ENCODE measurements at places on chromosomes 7 and 10. TPM values are rescaled to one million over a fixed set of nuclear protein-coding genes. Genes with fewer than 3 reads are reported as not detected.

AKR1C3 gene
- total RNA-seq = 29.7 TPM

GRCh38 chr10:106410331-106410730 lies 754.2 kb downstream of the SORCS1 start:
- no peak overlapping the region for H3K4me3 ChIP-seq
- H3K4me1 ChIP-seq = no peaks in the 10 kb centered on the region
- H3K27me3 ChIP-seq = no peaks in the 10 kb centered on the region
- H3K27ac ChIP-seq = no peak overlapping the region
- no peaks in the 10 kb centered on the region for H3K36me3 ChIP-seq

- no peak overlapping the region for H3K27ac ChIP-seq
- H3K4me3 ChIP-seq = peak overlapping the region; percentile 35
- DNase-seq = no peak
- no peaks in the 10 kb centered on the region for H3K4me1 ChIP-seq
- no peaks in the 10 kb centered on the region for H3K27me3 ChIP-seq
- H3K36me3 ChIP-seq = no peaks in the 10 kb centered on the region
Observed at GRCh38 chr7:156616269-156617202, 24.0 kb upstream of the RNF32 start.

FZD8 gene
- total RNA-seq = 13.8 TPM

DNAH11 gene
- 16.6 TPM for total RNA-seq

DNA sequence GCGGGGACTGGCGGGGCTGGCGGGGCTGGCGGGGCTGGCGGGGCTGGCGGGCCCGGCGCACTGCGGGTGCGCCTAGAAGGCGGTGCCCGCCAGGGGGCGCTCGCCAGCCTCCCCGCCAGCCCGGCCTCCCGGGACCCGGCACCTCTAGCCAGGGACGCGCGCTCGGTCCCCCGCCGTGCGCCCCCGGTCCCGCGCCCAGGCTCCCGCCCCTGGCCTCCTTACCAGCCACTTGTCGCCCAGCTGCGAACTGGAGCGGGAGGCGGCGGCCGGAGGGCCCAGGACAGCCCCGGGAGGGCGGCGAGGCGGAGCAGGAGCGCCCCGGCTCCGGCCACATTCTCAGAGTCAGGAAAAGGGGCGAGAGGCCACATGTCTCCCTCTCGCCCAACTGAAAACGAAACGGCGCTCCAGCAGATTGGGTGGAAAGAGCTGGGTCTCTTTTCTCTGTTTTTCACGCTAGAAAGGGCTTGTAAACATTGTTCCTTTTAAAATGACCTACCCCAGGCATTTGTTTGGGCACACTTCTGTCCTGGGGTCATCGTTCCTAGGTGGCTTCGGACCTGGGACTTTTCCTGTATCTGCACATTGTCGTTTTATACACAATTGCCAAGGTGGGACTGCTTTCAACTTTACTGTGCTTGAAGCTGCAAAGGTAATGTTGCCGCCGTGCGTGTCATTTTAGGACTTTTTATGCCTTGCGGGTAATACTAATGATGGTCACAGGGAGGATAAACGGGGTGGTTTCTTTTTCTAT lies 378 bp upstream of the PRKCQ start:
- H3K36me3 ChIP-seq = no peaks in the 10 kb centered on the region
- no peaks in the 10 kb centered on the region for H3K4me1 ChIP-seq
- peak overlapping the region; percentile 61 for H3K4me3 ChIP-seq
- peak overlapping the region; percentile 53 for H3K27ac ChIP-seq
- peaks cover 7% of the 10 kb centered on the region for H3K27me3 ChIP-seq

- no peak overlapping the region for H3K4me3 ChIP-seq
- H3K27me3 ChIP-seq = no peaks in the 10 kb centered on the region
- DNase-seq = no peak
- H3K27ac ChIP-seq = no peak overlapping the region
- no peaks in the 10 kb centered on the region for H3K36me3 ChIP-seq
- H3K4me1 ChIP-seq = no peaks in the 10 kb centered on the region
Observed at GRCh38 chr7:157628456-157628855, 291.7 kb downstream of the DNAJB6 start.

DNA sequence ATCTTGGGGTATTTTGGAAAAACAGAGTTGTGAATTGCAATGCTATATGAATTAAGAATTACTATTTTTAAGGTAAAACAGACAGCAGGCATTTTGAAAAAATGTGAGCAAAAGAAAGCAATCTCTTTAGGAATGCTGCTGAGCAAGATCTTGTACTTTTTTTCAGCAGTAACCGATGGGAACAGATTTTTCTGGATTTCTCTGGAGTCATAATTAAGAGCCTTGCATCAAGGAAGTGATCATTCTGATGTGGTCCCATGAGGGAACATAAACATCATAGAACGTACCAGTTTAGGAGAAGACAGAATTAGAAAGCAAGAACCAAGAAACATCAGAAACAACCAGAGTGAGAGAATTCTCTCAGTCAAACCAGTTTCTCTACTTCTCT lies 157.0 kb upstream of the AGR3 start:
- no peaks in the 10 kb centered on the region for H3K27me3 ChIP-seq
- no peak overlapping the region for H3K4me3 ChIP-seq
- DNase-seq = no peak
- peaks cover 6% of the 10 kb centered on the region for H3K4me1 ChIP-seq
- H3K27ac ChIP-seq = no peak overlapping the region

RBM20 gene
- 6.2 TPM for total RNA-seq

ITGA8 gene
- 53.3 TPM for total RNA-seq

GRCh38 chr7:155669717-155670505 lies 25.4 kb downstream of the RBM33 start:
- peaks cover 6% of the 10 kb centered on the region for H3K36me3 ChIP-seq
- no peaks in the 10 kb centered on the region for H3K27me3 ChIP-seq
- no peak overlapping the region for H3K4me3 ChIP-seq
- H3K27ac ChIP-seq = peak overlapping the region; percentile 2
- peaks cover 43% of the 10 kb centered on the region for H3K4me1 ChIP-seq

DNA sequence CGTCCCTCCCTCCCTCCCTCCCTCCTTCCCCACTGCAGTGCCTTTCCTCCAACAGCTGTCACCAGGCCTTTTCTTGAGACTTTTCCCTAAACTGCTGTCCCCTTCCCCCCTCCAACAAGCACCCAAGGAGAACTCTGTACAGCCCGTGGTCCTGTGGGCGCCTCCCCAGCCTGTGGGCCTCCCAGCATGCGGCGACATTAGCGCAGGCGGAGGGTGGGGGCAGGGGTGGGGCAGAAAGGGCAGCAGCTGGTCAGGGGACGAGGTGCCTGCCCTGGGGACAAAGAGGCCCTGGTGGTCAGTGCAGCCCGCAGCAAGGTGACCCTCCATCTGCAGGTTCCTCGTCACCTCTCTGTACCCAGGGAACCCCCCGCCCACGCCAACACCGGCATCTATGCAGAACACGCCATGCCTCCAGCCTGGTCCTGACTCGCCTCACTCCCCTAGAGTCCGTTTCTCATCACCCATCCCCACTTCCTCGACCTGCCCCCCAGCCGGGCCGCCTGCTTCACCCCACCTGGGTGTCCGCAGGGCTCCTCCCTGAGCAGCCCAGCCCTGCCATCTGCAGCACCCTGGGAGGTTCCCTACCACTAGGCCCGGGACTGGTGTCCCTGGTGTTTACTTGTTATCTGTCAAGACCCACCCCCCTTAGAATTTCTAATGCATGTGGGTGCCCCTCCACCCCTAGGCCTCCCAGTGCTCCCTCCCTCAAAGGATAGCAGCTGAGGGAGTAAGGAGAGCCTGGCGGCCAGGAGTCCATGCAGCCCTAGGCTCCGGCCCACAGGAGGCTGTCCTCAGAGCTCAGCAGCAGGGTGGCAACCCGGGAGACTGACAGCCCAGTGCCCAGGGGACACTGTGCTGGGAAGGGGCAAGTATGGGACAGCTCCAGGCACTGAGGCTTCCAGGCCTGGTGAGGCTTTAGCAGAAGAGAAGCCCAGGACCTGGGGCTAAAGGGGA lies 147.8 kb downstream of the ARHGAP22 start:
- no peak overlapping the region for H3K4me3 ChIP-seq
- peaks cover 5% of the 10 kb centered on the region for H3K4me1 ChIP-seq
- no peak overlapping the region for H3K27ac ChIP-seq

DNA sequence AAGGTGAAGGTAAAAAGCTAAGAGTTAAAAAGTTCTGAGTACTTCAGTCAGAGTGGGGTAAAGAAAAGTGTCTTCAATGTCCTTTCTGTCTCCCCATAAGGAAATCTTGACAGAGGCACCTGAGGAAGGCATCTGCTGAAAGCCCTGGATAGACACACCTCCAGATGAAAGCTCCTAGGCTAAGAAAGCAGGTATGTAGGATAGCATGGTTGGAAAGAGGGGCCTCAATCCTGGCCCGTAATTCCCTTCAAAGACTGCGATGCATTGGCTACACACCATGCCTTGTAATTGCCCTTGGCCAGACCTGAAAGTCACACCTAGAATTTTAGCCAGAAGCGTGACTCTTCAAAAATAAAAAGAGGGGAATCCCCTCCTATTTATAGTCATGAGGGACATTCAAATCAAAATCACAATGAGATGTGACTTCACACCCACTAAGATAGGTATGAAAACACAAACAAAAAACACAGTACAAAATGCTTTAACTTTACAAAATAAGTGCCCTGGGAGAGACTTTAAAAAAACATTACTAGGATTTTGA lies 809.7 kb downstream of the IPMK start:
- no peaks in the 10 kb centered on the region for H3K4me1 ChIP-seq
- H3K36me3 ChIP-seq = no peaks in the 10 kb centered on the region
- no peak for DNase-seq

EPDR1 gene
- 24.9 TPM for total RNA-seq

DNA sequence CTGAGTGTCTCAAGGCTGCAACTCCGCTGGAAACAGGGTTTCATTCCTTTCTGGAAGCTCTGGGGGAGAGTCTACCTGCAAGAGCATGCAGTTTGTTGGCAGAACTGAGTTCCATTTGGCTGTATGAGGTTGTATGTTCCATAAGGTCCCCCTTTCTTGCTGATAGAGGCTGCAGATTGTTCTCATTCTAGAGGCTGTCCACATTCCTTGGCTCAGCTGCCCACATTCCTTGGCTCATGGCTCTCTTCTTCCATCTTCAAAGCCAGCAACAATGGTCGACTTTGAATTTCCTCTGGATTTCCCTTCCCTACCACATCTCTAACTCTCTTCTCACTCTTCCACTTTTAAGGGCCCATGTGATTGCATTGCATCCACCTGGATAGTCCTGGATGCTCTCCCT lies 147.3 kb upstream of the CDCA7L start:
- peaks cover 12% of the 10 kb centered on the region for H3K4me1 ChIP-seq
- no peak for DNase-seq
- H3K27ac ChIP-seq = no peak overlapping the region
- no peak overlapping the region for H3K4me3 ChIP-seq
- H3K36me3 ChIP-seq = no peaks in the 10 kb centered on the region

DNA sequence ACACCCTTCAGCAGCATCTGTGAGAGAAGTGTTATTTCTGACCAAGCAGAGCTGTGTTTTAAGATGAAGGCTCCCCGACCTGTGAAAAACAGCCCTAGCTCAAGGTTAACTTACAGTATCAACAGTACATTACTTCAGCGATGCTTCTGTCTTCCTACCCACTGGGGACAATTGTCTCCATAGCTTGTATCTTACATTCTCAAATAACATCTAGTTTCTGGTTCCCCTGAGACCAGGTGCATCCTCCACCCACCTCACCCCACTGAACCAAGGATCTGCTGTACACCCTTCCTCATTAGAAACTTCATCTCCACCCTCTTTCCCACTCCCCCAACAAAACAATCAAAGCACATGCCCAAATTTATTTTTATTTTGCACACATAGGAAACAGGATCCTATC lies 102.0 kb downstream of the VOPP1 start:
- H3K4me1 ChIP-seq = no peaks in the 10 kb centered on the region
- no peaks in the 10 kb centered on the region for H3K27me3 ChIP-seq
- H3K4me3 ChIP-seq = no peak overlapping the region
- peaks cover 7% of the 10 kb centered on the region for H3K36me3 ChIP-seq

SRRT gene
- total RNA-seq = 69.6 TPM

ZCCHC24 gene
- 122 TPM for total RNA-seq

GRCh38 chr7:85464042-85464651 lies 277.3 kb upstream of the SEMA3D start:
- no peak overlapping the region for H3K4me3 ChIP-seq
- DNase-seq = no peak

- no peaks in the 10 kb centered on the region for H3K27me3 ChIP-seq
- no peaks in the 10 kb centered on the region for H3K4me1 ChIP-seq
- H3K4me3 ChIP-seq = no peak overlapping the region
- no peaks in the 10 kb centered on the region for H3K36me3 ChIP-seq
- DNase-seq = no peak
Observed at GRCh38 chr7:158124671-158125079, 462.9 kb downstream of the PTPRN2 start.

CPVL gene
- total RNA-seq = 13.1 TPM

- no peak overlapping the region for H3K27ac ChIP-seq
- H3K4me3 ChIP-seq = no peak overlapping the region
- H3K36me3 ChIP-seq = no peaks in the 10 kb centered on the region
- no peaks in the 10 kb centered on the region for H3K4me1 ChIP-seq
- H3K27me3 ChIP-seq = no peaks in the 10 kb centered on the region
Observed at GRCh38 chr7:46091071-46091470, 170.0 kb upstream of the IGFBP3 start.

GRCh38 chr10:78642269-78642816 lies 426.4 kb upstream of the ZMIZ1 start:
- H3K36me3 ChIP-seq = no peaks in the 10 kb centered on the region
- no peaks in the 10 kb centered on the region for H3K27me3 ChIP-seq
- no peak for DNase-seq
- no peak overlapping the region for H3K4me3 ChIP-seq
- H3K27ac ChIP-seq = no peak overlapping the region

OR9A2 gene
- not detected for total RNA-seq

ZWINT gene
- 1.3 TPM for total RNA-seq

DNA sequence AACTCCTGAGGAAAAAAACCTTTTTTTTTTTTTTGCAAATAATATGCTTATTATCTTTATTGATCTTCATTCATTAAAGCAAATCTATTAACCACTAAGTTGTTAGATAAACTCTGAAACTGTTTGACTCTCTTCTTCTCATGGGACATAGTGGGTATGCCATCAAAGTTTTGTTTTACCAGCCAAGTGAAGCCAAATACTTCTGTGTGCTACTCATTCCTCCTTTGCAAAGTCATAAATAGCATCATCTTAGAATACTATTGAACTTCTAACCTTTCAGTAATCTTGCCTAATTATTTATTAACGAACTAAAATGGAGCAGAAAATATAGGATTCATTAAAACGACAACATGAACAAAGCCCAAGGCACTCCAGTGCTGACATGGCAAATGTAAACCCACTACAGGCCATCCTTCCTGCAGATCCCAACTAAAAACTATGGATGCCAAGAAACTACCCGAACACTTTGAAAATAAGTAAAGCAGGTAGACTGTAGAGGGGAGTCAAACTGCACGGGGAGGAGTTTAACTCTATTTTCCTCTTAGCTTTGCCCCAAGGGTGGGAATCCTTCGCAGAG lies 61.2 kb upstream of the ODAD2 start:
- no peaks in the 10 kb centered on the region for H3K36me3 ChIP-seq
- no peak overlapping the region for H3K27ac ChIP-seq
- H3K4me3 ChIP-seq = no peak overlapping the region
- no peaks in the 10 kb centered on the region for H3K4me1 ChIP-seq

DNA sequence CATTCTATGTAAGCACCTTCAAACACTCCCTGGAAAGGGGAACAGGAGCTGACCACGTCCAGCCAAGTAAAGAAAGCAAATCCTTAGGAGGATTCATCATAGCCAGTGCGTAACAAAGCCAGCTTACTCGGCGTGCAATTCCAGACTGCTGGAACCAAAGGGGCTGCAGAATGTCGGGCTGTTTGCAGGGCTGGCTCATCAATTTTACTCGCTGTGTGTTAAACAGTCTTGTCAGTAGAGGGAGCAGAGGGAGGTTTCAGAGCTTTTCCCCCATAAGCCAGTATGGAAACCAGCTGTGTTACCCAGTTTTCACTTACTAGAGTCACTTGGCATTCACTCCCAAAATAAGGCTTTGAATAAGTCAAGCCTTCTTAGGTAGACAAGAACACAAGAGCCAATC lies 127.1 kb downstream of the KMT2E start:
- H3K4me3 ChIP-seq = no peak overlapping the region
- H3K27me3 ChIP-seq = no peaks in the 10 kb centered on the region
- DNase-seq = no peak

GIMAP2 gene
- total RNA-seq = 9.7 TPM

All from esophagus muscularis mucosa (tissue), 4 donors.